ENCODE measurements at places on chromosomes 11 and 22.
A peak's percentile ranks its signal among the peaks of the same experiment; 100 is the strongest.

DNA sequence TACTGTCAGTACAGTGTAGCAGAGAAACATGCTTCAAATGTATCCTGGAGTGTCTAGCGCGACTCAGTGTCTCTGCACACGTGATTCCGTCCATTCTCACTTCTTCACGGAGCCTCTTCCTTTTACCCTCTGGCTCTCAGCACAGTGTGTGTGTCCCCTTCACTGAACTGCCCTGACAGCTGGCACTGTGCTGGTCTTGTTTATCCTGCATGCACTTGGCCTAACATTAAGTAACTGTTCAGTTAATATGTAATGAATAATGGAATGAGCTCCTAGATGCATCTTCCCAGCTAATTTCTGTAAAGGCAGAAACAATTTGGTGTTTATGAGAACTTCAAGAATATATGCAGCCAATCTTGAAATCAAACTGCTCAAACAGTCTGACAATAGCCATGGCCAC, 44.4 kb downstream of the KMT5B start:
- DNase-seq, result no peak

DNA sequence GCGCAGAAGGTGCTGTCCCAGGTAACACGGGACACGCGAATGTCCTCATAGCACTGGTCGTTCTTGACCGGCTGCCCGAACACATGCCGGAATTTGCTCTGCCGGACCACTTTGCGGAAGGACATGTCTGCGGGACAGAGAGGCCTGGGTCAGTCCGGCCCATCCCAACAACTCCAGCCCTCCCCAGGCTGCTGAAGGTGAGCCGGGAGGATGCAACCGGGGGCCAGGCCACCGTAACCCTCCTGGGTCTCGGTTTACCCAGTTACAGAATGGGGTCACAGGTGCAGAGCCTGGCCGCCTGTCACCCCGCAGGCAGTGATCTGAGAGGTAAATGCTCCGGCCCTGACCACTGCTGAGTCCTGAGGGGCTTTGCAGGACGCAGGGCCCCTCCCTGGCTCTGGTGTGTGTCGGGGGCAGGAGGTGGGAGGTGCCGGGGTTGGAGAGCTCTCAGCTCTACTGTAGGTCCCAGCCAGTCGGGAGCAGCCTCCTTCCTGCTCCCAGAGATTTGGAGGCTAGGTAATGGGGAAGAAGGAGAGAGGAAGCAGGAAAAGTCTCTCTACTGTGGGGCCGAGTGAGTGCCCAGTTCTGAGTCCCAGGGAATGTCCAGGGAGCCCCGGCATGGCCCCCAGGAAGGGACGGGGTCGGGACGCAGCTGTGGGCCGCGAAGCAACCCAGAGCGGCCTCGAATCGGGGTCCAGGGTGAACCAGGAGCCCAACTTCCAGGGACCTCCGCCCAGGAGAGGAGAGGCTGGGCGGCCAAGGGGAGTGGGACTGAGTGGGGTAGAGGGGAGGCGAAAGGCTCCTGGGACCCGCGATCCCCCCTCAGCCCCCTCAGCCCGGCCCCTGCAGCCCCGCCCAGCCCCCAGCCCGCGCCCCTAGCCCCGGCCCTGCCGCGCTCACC, 522 bp downstream of the CORO1B start:
- no peak for DNase-seq

DNA sequence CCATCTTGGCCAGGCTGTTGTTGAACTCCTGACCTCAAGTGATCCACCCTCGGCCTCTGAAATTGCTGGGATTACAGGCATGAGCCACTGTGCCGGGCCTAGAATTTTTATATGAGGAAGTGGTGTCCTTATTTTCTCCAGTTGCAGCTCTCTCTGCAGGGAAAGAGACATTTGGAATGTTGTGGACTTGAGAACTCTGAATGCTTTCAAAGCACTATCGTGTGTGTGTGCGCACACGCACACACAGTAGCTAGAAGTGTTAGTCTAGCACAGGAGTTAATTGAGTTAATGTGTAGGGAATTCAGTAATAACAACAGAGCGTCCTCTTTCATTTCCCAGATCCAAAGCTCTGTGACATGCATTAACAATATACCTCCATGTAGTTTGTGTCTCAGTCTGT, 164.0 kb upstream of the RASSF10 start:
- DNase-seq, result no peak

- DNase-seq, result no peak
These were observed 18.6 kb downstream of the TSKU start for GRCh38 chr11:76801736-76802135.

GRCh38 chr11:122205036-122205435, 89.0 kb upstream of the BLID start:
- DNase-seq, result no peak

DNA sequence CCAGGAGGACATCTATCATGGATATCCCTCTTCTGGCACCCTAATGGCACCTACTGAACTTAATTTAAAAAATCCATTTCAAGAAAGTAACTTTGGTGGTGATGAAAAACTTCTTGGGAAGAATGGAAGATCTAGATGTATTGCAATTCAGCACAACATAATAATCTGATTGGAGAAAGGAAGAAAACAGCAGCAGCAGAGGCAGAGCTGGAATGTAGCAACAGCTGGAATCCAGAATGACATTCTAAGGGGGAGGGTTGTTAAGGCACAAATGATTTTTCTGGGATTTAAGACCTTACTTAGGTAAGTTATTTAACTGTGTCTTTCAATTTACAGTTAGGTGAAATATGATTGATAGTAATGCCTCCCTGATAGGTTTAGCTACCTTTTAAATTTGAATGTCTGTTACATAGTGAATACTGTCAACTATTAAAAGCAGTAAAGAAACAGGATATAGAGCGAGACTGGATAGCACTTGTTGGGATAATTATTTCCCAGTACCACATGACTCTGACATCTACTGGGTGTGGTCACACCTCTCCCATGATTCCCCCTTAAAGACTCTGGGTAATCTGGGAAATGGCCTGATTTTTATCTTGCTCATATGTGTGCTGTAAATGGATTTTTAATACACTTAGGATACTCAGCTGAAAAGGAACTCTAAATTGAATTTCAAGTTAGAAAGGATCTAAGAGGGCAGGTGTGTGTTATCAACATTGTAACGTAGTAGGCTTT, 11.7 kb downstream of the CAPRIN1 start:
- DNase-seq, result no peak

- no peak for DNase-seq
These were observed 7.3 kb downstream of the SERGEF start for GRCh38 chr11:18005376-18006129.

DNA sequence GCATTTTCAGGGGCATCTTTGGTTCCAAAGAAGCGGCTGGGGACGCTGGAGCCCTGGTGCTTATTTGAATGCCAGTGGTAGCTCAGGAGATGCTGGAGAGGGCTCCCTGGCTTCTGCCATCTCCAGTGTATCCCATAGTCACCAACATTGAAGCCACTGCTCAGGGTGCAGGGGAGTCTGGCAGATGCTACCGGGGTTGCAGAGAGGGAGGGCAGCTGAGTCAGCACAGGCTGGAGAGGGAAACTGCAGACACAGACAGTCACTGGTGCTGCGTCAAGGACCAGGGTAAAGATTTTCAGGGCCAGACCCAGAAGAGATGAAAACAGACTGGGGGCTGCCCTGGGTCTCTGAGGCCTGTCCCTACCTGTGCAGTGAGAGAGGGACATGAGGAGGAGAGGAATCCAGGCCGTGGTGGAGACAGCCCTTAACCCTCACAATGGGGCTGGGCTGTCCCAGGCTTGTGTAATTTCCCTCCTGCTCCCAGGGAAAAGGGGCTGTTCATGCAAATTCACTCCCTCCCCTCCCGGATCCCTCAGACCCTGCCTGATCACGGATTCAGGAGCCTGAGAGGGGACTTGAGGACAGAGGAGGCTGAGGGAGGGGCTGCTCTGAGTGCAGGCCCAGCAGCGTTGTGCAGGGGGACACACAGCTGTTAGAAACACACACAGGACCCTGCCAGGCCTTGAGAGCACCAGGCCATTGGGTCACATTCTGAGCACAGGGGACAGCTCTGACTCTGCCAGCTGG, 126.9 kb upstream of the GRK3 start:
- DNase-seq, result no peak

DNA sequence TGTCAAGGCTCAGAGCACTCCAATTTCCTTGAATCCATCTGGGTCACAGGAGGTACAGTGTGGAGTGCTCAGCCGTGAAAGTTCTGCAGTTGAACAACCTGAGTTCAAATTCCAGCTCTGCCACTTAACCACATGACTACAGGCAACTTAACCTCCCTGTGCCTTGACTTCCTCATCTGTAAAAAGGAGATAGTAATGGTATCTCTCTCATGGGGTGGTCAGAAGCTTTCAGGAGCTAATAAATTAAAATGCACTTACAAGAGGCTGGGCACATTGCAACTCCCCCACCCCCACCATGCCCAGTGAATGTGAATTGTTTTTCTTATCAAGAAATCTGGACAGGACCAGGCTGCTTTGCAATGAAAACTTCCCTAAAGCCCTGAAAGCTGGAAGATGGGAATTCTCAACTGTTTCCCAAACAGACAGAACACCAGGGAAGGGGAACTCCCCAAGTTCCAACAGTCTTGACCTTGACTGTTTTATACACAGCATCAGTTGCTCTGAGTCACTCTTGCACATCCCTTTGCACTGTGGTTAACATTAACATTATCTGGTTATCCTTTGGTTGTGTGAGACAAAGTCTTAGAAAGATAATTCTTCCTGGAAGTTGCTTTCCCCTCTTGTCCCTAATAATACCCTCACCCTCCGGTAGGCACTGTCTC, 137.0 kb downstream of the SLC1A2 start:
- peak; percentile 56 for DNase-seq

DNA sequence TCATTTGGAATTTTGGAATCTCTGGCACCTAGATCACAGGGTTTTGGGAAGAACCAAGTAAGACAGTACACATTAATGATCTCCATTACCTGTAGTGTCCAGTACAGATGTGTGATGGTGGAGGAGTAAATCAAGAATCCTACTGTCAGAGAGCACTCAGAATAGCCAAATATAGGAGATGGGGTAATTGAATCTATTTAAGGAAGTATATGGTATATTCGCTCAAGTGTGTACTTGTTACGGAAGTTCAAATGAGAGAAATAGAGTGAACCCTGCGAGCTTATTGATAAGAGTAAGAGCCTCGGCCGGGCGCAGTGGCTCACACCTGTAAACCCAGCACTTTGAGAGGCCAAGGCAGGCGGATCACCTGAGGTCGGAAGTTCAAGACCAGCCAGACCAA, 2.2 kb downstream of the SPCS2 start:
- no peak for DNase-seq
